Amygdala (tissue), 56 donors: ENCODE measurements at places on chromosomes 13 and 19.
A peak's percentile ranks its signal among the peaks of the same experiment; 100 is the strongest.

GRCh38 chr13:109790086-109790485 is 3.7 kb upstream of the IRS2 start:
- no peak for DNase-seq

DNA sequence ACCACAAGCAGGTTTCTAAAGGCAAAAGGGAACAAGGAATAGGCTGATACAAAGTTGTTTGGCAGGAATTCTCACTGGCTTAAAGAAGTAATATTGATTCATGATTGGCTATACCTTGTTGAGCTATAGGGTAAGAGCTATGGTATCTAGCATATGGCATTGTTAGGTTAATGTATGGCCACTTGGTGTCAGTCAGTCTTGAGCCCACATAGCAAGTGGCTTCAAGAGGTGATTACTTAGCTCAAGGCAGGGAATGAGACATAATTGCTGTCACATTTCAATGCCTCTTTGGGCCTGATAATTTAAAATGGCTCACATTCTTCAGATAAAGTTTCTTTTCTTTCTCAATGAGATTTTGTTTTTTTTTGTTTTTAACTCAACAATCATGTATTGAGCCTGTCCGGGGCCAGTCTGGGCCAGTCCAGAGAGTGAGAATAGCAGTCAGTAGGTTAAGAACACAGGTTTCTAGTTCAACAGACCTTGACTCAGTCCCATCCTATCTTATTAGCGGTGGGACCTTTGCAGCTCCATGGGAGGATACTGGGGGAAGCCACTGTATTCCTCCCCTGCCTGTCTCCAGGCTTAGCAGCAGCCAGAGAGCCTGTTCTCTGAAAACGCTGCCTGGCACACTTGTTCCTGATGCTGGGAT is 45.8 kb upstream of the RCBTB2 start:
- no peak for DNase-seq

DNA sequence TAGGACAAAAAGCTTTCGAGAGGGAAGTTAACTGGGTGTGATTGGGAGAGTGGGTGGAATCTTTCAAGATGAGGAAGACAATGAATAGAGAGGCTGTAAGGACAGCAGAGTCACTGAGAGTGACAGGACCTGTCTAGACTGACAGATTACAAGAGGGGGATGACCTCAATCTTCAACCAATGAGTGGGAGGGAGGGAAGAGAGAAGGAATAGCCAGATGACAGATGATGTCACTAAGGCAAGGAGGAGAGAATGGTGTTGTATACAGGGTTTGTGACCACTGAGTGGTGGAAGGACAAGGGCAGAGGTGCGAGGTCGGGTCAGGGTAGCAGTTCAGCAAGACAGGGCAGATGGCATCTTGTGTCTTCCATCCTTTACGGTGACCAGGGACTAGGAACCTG is 5.8 kb upstream of the ILF3 start:
- no peak for DNase-seq

- no peak for DNase-seq
Measured at GRCh38 chr13:76991432-76991795, 467 bp upstream of the CLN5 start.

DNA sequence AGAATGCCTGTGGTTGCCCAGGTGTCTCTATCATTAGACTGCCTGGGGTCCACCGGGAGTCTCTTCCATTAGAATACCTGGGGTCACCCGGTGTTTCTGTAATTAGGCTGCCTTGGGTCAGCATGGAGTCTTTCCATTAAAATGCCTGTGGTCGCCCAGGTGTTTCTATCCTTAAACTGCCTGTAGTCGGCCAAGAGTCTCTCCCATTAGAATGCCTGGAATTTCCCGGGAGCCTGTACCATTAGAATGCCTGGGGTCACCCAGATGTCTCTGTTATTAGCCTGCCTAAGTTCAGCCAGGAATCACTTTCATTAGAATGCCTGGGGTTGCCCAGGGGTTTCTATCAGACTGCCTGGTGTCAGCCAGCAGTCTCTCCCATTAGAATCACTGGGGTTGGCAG is 1492.8 kb downstream of the UQCRFS1 start:
- no peak for DNase-seq

GRCh38 chr13:102648046-102648445 is 46.8 kb downstream of the METTL21C start:
- DNase-seq = no peak

GRCh38 chr13:35342440-35342839 is 134.0 kb downstream of the MAB21L1 start:
- no peak for DNase-seq

GRCh38 chr19:4456843-4457653 is 546 bp downstream of the UBXN6 start:
- no peak for DNase-seq

- no peak for DNase-seq
Measured at GRCh38 chr13:29845440-29846056, 4.9 kb downstream of the UBL3 start.

GRCh38 chr13:93430381-93430780 is 203.8 kb downstream of the GPC6 start:
- DNase-seq = no peak

GRCh38 chr19:18594096-18594823 is 5.7 kb downstream of the REX1BD start:
- DNase-seq = no peak

- DNase-seq = no peak
Measured at GRCh38 chr19:19417046-19417445, 11.6 kb downstream of the GATAD2A start.

GRCh38 chr19:45598267-45599001 is 3.6 kb downstream of the GPR4 start:
- DNase-seq = no peak

GRCh38 chr13:108166078-108166477 is 49.3 kb downstream of the LIG4 start:
- no peak for DNase-seq

DNA sequence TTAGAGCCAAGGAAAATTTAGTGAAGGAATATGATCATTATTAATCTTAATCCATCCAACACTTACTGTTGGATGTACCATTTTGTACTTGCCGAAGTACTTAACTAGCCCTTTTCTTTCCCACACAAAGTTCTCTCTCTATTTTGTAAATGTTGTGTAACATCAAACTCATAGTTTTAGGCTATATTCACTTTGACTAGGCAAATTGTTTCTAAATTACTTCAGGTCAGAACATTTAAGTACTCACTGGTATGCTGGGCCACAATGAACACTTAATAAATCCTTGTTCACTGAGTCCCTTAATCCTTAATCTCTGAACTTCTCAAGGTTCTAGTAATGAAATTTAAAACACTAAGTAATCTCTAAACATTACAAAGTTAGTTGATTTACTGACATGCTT is 49.3 kb upstream of the EEF1AKMT1 start:
- DNase-seq = no peak

- no peak for DNase-seq
Measured at GRCh38 chr19:18053576-18054219, 33.0 kb downstream of the IL12RB1 start.

- no peak for DNase-seq
Measured at GRCh38 chr13:109790942-109791605, 4.7 kb upstream of the IRS2 start.

DNA sequence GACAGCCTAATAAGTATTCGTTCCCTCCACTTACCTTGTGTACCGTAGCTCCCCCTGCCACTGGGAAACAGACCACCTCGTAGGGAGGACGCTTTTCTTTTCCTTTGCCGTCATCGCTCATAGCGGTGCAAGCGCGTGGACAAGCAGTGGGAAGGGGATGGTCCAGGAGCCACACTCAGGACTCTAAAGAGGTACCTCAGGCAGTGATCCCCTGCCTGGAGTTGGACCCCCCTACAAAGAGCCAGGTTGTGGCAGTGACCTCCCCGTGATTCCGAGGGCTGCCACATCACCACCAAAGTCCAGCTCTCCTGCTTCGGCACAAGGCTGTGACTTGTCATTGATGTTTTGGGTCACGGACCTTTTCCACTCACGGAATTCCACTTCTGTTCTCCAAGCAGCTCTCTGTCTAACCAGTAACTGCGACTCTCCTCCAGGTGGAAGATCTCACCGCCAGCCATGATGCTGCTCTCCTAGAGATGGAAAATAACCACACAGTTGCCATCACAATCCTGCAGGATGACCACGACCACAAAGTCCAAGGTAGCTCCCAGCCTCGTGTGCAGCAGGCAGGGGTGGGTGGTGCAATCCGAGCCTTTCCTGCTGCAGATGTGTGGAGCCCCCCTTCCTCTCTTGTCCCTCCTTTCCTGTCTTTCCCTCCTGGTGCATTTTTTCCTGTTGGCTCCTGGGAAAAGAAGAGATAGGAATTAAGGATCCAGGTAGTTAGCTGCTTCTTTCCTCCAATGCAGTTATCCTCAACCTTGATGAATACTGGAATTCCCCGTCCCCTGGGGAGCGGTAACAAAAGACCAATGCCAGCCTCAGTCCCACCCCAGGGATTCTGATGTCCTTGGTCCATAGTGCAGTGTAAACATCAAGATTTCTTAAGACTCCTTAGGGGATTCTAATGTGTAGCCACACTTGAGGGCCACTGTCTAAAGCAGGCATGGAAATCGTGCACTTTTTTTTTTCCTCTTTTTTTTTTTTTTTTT is 107.7 kb downstream of the SLC7A1 start:
- no peak for DNase-seq

DNA sequence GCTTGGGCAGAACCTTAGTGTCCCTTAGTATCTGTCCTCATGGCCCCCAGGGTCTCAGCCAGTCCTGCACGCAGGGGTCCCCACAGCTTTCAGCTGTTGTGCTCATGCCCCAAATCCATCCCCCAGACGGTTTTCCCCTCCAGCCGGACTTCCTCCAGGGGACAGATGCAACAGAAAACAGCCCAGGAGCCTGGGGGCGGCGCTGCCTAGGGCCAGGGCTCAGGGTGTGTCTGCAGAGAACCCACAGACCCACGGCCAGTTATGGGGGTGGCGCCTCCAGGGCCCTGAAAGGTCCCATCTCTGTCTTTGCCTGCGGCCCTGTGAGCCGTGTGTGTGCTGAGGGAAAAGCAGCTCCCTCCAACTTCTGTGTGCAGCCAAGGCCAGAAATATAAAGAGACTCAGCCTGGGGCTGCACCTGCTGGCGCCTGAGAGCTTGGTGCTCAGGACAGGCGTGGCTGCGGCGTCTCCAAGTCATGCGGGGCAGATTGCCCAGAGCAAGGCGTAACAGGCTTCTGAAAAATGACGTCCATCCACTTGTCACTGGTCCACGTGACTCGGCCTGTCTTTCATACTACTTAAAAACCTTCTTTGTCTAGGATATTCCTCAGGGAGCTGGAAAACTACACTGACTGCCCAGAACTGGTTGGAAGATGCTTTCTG is 22.1 kb upstream of the F7 start:
- peak; percentile 71 for DNase-seq

DNA sequence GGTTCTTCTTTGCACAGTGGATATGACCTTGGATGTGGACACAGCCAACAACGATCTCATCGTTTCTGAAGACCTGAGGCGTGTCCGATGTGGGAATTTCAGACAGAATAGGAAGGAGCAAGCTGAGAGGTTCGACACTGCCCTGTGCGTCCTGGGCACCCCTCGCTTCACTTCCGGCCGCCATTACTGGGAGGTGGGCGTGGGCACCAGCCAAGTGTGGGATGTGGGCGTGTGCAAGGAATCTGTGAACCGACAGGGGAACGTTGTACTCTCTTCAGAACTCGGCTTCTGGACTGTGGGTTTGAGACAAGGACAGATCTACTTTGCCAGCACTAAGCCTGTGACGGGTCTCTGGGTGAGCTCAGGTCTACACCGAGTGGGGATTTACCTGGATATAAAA is 9.4 kb downstream of the RFPL4AL1 start:
- DNase-seq = no peak

DNA sequence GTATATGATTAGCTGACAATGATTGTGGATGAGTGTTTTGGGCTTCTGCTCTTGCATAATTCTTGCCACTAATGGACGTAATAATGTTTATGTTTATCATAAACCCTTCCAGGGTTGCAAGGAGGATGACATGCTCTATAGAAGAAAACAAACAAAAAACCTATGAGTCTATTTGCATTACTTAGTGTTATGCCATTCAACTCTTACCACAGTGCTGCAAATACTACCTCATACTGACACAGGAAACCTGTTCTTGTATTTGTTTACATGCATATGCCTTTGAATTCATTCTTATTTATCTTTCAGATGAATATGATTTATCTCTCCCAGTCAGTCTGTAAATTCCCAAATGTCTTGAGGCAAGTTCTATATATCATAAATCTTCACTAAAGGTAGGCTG is 39.6 kb upstream of the FREM2 start:
- no peak for DNase-seq

DNA sequence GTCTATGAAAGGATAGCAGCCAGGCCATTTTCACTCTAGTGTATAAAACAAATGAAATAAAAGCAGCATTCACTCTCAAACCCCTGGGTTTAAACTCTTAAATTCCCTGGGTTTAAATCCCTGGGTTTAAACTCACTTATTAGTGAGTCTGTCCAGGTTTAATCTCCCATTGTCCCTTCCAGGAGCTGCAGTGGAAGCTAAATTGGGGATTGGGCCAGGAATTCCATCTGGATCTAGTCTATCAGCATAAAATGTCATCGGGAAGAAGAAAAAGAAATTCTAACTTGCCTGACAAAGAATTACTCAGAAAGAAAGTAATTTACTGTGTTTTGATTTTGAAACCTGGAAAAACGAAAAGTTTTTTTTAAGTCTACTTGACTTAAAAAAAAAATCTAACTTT is 54.8 kb downstream of the FRY start:
- no peak for DNase-seq

GRCh38 chr13:27504128-27504867 is 53.9 kb upstream of the MTIF3 start:
- no peak for DNase-seq

DNA sequence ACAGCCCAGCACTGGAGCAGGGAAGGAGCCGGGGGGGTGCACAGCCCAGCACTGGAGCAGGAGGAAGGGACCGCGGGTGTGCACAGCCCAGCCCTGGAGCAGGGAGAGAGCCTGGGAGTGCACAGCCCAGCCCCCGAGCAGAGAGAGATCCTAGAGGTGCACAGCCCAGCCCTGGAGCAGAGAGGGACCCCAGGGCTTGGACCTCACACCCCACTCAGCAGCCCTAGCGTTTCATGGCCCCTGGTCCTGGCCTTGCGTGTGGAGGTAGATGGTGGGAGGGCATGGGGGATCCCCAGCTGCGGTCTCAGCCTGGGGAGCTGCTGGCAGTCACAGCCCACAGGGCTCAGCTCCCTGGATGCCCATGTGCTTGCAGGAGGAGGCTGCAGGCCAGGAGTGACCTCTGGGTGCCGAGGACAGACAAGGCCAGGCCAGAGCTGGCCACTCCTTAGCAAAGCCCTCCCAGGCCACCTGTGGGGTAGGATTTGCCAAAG is 25.1 kb downstream of the GAS6 start:
- no peak for DNase-seq

- no peak for DNase-seq
Measured at GRCh38 chr13:34762312-34762711, 179.8 kb upstream of the NBEA start.

DNA sequence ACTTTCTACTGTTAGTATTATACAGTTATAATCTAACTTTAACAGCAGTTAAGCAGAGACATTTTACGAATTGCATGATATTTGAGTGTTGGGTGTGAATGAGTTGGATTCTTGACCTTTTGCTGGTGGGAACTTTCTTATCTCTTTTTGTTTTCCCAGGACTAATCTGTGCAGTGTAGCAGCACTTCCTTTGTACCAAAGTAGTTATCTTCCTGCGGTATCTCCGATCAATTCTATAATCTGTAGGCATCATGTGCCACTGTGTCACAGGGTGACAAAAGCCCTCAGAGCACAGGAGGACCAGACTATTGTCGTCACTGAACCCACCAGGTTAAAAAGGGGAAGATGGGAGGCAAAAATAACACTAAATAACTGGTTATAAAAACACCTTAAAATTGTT is 823.5 kb downstream of the GPC5 start:
- DNase-seq = no peak

- no peak for DNase-seq
Measured at GRCh38 chr19:2478278-2478755, 2.4 kb downstream of the GADD45B start.
